Erythroblast (primary cell): ENCODE measurements at places on chromosomes 1 and 21.

DNA sequence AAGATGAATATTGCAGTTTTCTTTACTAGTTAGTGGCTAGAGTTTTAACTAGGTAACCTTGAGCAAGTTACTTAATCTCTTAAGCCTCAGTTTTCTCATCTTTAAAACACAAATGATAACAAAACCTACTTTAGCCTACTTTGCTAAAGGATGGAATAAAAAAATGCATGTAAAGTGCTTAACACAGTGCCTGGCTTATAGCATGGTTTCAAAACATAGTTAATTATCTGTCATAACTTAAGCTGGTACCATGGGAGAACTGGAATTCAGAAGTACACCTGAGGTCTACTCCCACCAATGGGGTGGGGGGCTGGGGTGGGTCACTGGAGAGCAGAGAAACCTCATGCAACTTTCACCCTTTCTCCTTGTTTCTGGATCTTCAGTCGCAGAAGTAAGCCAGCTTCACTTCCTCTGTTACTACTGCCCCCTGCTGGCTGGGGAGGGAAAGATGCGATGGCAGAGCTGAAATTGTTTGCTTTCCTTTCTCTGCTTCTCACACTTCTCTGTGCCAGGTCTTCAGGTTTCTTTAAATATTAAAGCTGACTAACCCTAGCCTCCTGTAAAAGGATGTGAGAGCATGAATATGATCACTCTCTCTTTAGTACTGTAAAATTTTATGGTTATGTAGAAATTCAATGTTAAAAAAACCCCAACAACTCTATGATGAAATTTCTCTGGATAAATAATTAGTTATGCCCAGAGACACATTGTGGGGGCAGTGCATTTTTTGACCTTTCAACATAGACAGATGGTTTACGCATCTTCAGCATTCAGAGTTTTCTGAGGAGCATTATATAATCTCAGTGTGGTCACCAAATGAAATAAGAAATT is 324.2 kb downstream of the HLX start:
- peak; percentile 65 for DNase-seq

- DNase-seq: no peak
These were observed 94.0 kb downstream of the TNR start for GRCh38 chr1:175649416-175649815.

DNA sequence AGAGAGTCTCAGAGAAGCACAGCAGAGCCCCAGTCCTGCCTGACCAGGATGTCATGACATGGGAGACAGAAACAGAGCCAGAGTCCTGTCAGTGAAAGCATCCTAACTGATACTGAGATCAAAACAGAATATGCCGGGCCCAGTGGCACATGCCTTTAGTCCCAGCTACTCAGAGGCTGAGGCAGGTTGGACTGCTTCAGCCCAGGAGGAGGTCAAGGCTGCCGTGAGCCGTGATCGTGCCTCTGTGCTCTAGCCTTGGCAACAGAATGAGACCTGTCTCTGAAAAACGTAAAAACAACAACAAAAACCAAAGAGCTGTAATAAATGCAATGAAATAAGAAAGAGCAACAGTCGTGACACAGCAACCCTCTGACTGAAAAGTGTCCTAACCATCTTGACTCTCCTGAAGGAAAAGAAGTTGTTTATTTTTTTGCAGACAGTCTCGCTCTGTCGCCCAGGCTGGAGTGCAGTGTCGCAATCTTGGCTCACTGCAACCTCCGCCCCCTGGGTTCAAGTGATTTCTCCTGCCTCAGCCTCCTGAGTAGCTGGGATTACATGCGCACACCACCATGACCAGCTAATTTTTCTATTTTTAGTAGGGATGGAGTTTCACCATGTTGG is 189.2 kb downstream of the SLC45A1 start:
- DNase-seq: no peak

DNA sequence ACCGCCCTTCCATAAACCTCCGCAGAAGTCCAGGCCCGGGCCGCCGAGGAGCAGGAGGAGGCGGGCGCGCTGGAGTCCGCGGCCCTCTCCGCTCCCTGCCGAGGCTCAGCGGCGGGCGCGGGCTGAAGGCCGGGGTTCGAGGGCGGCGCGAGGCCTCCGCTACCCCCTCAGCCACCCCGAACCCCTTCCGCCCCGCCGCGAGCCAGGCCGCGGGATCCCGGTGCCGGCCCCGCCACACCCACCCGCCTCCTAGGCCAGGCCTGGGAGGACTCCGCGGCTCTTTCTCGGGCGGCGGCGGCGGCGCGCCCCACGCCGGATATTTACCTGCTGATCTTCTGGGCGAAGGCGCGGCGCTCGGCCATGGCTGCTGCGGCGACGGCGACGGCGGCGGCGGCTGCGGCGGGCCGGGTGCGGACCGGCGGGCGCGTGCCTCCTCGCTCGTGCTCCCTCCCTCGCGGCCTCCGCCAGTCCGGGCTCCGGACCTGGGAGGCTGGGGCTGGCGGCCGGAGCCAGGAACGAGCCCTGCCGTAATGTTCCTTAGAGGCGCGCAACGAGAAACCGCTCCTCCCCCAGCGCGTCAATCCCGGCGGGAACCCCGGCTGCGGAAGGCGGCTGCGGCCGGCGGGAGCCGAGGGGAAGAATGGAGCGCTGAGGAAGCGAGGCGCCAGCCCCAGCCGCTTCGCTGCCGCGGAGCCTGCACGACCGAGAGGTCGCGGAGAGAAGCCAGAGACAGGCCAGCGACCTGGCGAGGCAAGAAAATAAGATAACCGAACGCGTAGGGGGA is at the start of gene DOCK7:
TSS of gene DOCK7 (minus strand) at position 484 of the 784 bp plus-strand sequence. CDS start at position 362, 122 bp downstream.
- DNase-seq: peak; percentile 87

DNA sequence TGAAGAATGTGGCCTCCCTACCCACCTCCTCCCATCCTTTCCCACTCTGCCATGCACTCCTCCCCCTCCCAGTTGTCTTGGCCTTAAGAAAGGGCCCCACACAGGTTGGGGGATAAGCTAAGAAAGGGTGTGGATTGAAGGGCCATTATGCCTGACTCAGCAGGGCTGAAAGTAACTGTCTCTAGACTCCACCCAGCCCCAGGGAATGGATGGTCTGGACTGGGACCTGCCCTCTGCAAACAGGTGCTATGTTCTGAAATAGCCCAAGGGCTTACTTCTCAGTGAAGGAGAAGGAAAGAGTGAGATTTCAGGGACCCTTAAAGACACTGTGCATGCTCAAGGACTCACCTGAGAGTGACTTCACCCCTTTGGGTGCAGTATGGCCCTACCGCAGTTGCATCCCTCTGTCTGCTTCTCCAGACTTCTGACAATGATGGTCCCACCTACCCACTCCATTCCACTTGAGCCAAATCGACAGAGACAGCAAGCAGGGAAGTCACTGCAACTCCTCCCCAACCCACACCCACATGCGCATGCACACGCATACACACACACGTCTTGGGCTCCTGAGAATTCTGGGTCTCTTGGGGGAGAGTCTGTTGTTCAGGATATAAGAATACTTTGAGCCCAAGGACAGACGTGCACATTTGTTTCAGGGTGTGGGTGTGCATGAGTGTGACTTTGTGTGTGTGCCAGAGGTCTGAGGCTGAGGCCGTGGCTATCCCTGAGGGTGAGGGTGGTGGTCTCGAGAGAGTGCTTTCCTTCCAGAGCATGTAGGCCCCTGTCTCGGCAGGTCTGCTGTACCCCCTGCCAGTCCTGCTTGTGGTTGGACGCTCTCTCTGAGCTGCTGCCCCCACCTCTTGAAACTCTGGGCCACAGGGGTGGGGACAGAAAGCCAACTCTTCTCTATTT is 231.9 kb downstream of the PTPRU start:
- DNase-seq: no peak

DNA sequence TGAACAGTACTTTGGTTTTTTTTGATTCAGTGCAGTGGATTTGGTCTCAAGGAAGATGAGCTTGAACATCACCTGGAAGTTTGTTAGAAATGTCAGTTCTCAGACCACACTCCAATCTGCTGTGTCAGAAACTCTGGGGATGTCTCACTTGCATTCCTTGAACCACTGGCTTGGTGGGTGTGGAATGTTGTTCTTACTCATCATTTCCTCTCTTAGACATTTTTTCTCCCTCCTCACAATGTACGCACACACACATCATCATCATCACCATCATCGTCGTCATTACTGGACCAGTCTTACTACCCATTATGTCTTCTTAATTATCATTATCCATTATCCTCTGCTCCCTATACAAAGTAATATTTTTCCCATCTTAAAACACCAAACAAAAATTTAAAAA is 91.9 kb upstream of the KCNK2 start:
- no peak for DNase-seq

DNA sequence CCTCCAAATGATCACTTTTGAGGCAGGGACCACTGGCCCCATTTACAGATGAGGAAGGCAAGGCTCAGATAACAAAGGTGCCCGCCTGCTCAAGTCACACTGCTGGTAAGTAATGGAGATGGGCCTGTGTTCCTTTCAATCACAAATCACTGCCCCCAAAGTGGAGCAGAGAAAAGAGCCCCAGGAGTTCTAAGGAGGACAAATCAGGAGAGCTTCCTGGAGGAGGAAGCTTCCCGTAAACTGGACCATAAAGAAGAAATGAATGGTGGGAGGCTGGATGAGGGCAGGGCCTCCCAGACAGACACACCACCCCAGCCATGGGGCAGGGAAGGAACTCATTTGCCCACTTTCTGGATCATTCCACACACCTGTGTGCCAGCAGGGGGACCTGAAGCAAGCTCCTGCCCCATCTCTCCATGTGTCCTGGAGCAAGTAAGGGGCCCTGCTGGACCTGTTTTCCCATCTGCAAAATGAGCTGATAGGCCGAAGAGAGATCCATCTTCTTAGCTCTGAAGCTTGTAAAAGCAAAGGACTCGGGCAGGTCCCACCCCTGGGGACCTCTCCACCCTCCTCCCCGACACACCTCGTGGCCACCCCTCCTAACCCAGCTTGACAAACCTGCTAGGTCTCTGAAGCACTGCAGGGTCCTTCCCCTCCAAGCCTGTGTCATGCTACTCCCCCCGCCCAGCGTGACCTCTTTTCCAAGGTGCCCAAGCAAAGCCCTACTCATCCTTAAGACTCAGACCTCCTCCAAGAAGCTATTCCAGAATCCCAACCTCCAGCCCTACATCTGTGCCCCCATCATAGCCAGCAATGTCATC is 5.5 kb downstream of the LAPTM5 start:
- no peak for DNase-seq

DNA sequence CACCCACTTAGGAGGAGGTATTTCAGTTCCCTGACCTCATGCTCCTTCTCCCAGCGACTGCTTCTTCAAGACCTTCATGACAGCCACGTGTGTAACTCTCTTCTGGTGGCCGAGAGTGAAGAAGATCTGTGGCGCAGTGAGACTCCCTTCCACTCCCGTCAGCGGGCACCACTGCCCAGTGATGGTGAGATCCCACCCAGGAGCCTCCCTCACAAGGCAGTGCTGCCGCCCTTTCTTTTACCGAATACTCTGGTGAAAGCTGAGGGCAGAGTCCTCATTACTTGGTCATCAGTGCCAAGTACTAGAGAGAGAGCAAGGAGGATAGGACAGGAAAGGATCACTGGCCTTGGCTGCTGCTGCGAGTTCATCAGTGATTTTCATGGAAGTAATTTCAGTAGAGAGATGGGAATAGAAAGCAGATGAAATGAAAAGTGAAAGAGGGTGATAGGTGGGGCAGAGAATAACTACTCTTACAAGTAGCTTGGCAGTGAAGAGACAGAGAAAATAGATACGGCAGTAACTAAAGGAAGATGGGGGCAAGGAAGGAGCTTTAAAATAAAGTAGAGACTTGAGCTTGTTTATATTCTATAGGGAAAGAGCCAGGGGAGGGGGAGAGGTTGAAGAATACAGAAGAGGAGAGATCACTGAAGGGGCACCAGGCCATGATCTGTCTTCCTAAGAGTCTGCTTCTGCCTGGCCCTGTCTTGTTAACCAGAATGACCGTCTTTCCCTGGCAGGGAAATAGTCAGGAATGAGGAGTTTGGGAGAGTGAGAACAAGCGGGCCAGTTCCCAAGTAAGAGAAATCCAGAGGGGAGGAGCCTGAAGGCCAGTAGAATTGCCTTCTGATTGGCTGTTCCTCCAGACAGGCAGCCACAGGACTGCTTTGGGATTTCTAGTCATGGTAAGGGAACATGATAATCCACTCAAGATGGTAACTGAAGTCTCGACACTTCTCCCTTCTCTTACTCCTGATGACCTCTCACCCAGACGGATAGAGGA is 18.3 kb downstream of the HYI start:
- DNase-seq: no peak
